Activated effector memory CD4-positive, alpha-beta T cell treated with Interleukin-2 at 50 U/mL for 16 hours (primary cell): ENCODE measurements at places on chromosomes 4 and X.

- no peak for DNase-seq
These were observed 1.7 kb downstream of the OCIAD1 start for GRCh38 chr4:48832571-48832970.

DNA sequence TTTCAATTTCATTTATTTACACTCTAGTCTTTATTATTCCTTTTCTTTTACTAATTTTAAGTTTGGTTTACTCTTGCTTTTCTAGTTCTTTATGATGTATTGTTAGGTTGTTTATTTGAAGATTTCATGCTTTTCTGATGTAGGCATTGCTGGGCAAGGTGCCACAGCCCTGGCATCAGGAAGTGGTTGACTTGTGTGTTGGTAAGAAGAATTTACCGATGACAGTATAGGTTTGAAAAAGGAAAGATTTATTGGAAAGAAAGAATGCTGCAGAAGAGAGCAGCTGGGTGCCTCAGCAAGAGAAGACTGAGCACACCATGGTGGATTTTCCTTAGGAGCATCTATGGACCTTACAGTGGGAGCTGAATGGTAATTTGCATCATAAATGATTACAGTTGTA is 153.2 kb downstream of the KLF8 start:
- DNase-seq, result peak; percentile 14

DNA sequence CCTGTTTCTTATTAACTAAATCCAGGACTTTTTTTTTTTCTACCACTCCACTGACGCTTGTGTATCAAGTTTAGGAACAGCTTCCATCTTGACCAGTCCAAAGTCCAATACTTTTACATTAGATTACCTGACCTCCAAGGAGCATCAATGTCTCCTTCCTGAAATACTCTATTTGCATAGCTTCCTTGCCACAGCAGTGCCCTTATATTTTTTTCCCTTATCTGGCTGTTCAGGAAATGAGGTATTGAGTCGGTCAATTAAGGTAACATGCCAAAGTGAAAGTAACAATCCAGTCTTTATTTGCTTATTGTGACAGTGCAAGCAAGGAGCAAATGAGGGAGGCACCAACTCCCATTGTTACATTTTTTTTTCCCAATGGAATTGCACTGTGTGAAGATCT is 730.8 kb upstream of the NDST4 start:
- no peak for DNase-seq

GRCh38 chr4:99946356-99947189 is at the start of gene DNAJB14:
Gene DNAJB14 (minus strand): TSS chr4:99946618. CDS start chr4:99946571, 47 bp downstream.
- DNase-seq, result peak; percentile 76

DNA sequence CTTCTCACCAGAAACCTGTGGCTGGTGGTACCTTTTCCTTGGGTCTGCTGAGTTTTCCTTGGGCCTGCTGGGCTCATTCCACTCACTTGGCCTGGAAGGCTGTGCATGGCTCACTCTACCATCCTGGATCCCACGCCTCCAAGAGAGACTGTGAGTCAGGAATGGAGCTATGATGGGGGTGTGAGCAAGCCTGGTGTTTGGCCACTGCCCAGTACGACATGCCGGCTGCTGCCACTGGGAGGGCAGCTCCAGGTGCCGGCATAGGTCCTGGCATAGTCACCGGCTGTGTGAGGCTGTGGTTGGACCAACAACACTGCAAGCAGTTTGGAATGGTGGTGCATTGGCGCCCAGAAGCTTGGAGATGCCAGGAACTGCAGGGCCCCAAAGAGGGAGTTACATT is 721.7 kb downstream of the PCDH18 start:
- DNase-seq, result no peak

DNA sequence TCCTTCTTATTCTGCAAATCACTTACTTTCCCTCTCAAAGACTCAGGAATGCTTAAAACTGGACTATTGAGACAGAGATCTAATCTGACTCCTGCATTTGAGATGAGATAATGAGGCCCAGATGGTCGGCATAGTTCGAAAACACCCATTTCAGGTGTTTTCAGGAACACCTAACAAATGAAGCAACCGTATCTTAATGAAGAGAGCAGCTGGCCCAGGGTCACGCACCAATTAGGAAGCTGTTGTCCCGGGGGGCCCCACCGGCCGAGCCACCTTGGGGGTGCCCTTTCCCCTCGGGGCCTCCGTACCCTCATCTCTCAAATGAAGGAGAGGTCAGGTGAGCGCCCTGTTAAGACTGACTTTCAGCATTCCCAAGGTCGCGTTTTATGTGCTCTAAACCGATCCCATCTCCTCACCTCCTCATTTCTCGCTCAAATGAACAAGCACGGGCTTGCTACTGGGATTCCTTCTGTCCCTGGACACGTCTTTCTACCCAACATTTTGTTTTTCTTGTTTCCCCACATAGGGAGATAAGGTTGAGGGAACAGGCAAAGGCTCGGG is 824 bp downstream of the LRPAP1 start:
- DNase-seq, result no peak
